ENCODE measurements at places on chromosomes 7 and 10.

DNA sequence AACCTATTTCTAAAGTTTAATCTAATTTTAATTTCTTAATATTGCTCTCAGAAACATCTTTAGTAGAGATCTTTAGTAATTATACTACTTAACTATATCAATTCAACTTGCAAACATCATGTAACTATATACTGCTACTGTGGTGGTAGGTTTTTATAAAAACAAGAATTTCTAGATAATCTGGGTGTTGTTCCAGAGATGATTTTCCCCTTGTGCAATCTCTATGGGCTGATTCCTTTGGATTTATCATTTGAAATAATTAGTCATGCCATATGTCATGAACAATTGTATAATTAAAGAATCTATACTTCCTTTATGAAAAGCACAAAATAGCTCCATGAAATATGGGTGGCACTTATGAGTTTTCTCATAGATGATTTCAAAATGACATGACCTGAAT, 23.9 kb upstream of the CDK13 start:
- no peak for DNase-seq

GRCh38 chr7:73834626-73835191, 3.9 kb downstream of the CLDN4 start:
- DNase-seq, result no peak

- DNase-seq, result no peak
These were observed 10.5 kb upstream of the C10orf71 start for GRCh38 chr10:49288341-49289065.

DNA sequence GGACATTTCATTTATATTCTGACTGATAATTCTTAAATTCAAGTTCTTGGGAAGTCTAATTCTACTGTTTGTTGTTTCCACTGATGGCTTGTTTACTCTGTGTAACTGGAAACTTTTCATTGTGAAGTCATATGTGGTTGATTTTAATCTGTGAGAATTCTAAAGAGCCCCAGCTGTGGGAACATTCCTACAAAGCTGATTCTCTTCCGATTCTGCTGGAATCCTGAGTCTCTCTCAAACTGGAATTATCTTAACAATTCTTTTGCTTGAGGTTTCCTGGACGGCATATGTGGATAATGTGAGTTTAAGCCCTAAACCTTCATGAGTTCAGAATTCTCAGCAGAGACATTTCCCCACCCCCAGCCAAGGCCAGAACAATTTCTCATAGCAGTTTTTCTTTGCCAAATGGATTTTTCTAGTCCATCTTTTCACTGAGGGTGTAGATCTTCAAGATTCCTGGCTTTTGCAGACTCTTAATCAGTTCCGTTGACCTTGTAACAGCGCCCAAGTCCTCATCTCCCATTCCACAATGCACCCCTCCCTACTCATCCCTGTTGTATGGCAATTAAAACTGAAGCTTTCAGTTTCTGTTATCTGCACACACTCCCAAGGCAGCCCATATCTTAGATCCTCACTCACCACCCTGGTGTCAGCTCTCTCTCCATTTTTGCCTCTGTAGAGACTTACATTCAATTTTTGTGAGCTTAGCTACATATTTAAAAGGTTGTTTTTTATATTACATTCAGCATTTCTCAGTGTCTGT, 37.6 kb downstream of the GRM8 start:
- DNase-seq, result no peak

DNA sequence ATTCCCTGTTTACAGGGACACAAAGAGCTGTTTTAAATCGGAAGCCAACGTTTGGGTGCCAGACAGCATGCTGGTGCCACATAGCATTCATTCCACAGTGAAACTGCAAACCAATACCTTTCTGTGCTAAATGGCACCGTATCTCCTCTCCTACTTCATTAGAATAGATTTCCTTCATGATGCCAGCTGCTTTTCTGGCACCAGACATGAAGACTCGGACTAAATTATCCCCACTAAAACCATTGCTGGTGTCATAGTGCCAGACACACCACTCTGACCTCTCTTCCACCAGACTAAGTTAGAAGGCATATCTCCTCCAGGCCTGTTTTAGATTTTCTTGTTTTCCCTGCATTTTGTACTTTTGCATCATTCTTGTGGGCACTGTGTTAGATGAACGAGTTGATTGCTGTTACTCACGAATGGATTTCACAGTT, 155.1 kb downstream of the ETV1 start:
- DNase-seq, result no peak
